ENCODE measurements at places on chromosomes 12 and 14.

GRCh38 chr12:80196419-80196818 is 97.1 kb downstream of the OTOGL start:
- no peak for DNase-seq

DNA sequence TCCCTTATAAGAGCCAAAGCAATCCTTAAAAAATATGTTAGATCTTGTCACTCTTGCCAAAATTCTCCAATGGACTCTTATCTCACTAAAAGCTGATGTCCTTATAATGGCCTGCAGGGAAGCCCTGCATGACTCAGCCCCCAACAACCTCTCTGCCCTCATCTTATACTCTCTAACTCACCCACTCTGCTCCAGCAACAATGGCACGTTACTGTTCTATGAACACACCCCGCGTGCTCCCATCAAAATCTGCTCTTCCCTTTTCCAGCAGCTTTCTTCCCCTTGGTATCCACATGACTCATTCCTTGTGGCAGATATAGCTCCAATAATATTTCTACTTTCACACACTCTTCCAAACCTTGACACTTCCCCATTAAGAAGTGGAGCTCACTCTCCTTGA is 108.1 kb downstream of the DENND5B start:
- DNase-seq = no peak

DNA sequence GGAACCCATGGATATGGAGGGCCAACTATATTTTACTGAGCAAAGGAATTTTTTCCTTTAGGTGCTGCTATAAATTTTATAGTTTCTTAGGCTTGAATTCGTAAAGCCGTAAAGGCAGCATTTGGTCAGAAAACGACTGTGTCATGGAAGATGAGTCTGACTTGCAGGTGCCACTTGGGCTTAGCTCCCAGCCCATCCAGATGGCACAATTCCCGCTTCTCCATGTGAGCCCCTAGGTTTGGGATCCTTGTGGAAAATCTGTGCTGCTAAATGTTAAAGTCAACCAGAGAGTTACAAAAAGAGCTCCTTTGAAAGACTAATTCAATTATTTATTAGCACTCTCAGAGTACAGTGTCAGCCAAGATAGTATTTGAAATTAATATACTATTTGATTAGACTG is 120.1 kb upstream of the NPAS3 start:
- DNase-seq = no peak

- DNase-seq = no peak
Measured at GRCh38 chr12:31477687-31478086, 113.2 kb downstream of the DENND5B start.

GRCh38 chr12:93403988-93404803 is 26.5 kb downstream of the NUDT4 start:
- no peak for DNase-seq

DNA sequence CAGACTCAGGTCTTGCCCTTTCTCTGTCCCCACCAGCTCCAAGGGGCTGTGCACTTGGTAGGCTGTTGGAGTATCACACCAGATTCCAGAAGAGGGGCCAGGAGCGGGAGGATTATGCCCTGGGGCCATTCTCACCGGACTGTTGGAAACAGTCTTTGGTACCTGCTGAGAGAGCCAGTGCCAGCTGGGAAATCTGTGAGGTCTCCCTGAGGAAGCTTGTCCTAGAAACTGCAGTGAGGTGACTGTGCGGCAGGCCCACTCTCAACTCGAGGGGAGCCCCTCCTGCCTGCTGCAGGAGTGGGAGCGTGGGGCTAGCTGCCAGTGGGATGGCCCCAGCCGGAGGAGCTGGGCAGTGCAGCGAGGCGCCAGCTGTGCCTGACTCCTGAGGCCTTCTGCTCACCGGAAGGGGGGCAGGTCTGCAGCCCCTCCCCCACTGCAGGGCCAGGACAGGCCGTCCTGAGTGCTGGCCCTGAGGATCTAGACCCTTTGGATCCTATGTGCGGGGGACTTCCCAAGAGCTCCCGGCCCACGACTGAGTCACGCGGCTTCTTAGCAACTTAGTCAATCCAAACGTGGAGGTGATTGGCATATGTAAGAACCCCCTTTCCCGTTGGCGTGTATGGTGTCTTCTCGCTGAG is 295.2 kb downstream of the CACNA1C start:
- no peak for DNase-seq

- DNase-seq = no peak
Measured at GRCh38 chr14:61483476-61483875, 162.1 kb downstream of the PRKCH start.

DNA sequence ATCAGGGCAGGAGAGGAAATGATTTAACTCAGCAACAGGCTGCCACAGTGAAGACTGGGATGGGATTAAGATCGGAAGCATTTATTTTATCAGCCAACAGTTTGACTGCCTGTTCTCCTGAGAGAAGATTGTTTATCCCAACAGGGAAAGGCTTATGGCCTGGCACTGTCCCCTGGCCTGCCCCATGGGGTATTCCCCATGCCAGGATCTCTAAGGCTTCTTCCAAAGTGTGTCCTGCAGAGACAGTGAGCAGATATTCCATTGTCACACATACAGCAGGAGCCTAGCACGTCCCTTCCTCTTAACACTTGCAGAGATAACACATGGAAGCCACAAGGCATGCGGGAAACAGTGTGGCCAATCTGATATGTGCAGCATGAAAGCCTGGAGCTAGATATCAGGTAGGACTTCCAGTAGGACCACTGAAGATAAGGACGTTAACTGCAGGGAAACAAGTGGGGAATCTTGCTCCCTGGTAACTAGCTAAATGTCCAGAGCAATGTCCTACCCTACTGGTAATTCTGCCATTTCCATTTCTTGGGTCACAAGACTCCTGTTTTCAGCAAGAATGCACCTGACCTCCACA is 48.2 kb downstream of the IQSEC3 start:
- DNase-seq = no peak

DNA sequence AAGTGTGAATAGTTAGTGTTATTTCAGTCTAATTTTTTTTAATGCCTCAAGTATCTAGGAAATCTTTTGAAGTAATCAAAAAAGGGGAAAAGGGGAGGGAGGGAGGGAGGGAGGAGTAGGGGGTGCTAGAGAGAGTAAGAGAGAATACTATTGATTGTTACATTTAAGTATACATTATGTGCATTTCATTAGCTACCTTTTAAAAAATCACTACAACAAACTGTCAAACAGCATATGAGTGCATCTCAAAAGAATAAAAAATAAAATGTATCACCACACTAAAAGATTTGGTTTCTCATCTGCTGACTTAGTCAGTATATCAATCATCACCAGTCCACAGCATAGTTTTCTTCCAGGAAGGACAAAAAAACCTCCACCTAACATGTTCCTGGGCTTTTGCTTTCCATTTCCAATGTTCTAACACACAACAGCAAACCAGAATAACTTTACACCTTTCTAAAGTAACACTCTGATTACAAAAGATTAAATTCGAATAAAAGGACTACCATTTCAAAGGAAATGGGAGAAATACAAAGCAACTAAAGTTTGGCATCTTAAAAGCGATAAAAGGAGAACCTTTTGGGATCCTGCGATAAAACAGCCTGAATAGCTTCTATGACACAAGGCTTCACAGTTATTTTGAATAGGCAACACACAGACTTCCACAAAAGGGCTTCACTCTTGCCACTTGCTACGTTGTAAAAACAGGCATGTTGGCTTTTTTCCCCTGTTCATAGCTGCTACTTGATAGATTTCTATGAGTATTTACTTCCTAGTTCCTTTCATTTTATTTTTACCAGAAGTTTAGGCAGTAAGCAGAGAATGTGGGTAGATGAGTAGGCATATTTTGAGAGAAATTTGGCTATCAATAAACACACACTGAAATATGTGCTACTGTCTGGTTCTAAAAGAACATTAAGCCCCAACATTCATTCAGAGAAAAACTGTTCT is 160.9 kb downstream of the EPS8 start:
- no peak for DNase-seq

DNA sequence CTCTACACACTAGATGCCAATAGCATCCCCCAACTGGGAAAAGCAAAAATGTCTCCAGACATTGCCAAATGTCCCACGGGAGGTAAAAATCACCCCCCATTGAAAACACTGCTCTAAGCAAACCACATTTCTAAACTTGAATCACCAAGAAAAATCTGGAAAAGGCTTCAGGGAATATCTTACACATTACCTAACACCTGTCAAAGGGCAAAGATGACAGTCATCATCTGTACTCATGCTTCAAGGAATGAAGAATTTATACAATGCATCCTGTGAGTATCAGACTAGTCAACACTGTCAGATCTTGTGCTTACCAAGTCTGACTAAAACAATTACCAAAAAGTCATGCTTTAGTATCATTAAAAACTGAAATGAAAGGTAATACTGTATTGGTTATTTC is 161.6 kb upstream of the SOX5 start:
- DNase-seq = no peak

DNA sequence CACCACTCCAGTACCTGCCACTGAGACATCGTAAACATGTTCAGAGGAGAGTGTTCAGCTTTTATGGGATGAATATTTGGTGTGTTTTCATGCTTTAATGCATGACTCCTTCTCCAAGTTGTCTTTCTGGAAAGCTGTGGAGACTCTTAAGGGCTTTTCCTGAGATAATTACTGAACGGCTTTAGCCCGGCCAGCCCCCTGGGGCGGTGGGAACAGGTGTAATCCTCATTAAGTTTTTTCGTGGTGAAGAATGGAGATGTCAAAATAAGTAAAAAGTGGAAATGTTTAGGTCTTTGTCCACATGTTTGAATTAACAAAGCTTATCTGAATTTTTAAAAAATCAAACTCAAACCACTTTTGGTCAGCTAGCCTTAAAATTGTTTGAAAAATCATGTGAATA is 1.5 kb downstream of the SYNE2 start:
- no peak for DNase-seq

DNA sequence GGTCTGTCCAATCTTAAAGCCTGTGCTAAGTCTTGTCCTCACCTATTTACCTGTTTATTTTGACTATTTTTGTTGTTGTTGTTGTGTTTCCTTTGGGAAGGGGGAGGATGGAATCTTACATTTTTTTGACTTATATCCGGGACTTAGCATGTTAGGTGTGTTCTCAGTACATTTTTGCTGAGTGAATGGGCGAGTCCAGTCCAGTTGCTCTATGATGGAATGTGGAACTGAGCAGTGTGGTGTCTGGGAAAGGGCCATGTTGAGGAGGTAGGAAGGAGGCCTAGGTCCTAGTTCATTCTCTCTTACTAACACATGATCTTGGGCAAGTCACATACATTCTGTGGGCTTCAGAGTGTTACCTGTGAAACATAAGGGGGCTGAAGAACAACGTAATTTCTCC is 80.9 kb upstream of the SLC38A2 start:
- no peak for DNase-seq

- no peak for DNase-seq
Measured at GRCh38 chr12:109222496-109222895, 86.6 kb downstream of the FOXN4 start.

DNA sequence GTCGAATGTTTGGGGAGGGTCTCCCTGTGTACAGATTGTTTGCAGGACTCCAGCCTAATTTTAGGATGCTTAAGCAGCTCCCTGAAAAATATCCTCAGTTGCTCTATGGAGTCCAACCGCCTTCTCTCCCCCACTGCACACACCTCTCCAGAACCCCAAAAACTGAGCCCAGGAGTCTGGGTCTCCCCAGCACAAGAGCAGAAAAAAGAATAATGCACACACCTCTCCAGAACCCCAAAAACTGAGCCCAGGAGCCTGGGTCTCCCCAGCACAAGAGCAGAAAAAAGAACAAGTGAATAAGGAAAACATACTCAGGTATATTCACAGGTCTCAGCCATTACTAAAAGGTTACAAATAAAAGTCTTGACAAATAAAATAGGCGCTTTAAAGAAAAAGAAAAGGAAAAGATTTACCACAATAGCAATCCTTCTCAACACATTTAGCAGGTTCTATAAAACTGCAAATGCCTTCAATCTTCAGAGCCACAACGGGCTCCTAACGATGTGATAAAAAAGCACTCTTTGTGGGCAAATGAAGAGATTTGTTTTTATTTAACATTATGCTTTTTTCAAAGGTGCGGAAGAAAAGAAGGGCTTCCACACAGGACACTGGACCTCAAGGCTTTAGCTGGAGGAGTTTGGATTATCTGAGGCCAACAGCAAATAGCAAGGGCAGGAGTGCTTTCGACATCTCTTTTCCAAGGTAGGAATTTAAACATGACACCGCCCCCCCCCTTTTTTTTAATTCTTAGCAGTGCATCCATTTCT is 8.2 kb downstream of the BCL11B start:
- peak; percentile 8 for DNase-seq

DNA sequence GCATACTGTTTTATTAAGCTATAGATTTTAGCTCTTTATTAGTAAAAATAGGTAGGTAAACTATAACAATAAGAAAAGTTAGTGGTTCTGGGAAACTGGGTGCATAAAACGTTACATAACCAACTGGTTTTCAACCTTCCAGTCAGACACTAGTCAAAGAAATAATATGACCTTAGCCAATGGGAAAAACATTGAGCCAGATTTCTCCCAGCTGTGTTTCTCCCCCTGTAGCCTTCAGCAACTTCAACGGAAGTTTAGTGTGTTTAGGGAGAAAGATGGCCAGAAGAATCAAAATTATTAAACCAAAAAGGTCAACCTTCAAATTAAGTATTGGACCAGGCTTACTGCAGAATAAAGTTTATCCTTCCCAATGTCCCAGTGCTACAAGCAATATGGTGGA is 283.5 kb upstream of the DIO2 start:
- DNase-seq = no peak

DNA sequence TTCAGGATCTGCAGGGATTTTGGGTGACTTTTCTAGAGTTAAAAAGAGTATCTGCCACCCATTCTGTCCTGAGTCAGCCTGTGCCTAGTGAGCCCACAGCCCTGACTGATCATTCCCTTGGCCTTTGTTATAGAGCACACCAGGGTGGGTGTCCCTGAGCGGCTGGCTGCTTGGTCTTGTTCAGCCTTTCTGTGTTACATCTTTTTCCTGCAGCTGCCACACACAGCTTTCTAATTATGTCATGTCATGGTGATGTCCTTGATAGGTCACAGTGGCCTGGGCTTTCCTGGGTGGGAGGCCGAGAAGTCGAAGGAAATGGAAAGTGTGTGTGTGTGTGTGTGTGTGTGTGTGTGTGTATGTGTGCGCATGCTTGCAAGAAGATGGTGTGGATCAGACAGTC is 293.2 kb upstream of the CRY1 start:
- no peak for DNase-seq

- DNase-seq = no peak
Measured at GRCh38 chr12:76462668-76463224, 96.8 kb downstream of the OSBPL8 start.

DNA sequence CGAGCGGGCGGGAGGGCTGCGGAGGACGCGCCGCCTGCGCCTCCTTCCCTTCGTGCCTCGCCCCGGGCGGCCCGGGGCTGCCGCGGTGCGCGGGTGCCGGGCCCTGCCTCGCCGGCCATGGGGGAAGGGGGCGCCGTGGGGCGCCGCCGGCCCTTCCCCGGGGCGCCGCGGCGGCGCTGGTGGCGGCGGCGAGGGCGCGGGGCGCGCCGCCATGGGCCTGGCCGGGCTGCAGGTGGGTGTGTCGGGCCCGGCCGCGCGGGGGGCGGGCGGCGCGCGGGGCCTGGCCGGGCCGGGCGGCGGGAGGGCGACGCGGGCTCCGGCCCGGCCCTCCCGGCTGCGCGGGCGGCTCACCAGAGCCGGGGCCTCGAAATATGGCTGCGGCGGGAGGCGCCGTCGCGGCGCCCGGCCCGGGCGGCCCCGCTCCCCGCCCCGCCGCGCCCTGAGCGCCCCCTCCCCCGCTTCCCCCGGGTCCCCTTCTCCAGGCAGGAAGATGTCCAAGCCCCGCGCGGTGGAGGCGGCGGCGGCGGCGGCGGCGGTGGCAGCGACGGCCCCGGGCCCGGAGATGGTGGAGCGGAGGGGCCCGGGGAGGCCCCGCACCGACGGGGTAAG is 5.1 kb downstream of the KMT5A start:
- no peak for DNase-seq

Measured in activated CD4-positive, alpha-beta memory T cell treated with anti-CD3 and anti-CD28 coated beads for 36 hours (primary cell).